GM12864 (cell line): ENCODE measurements at places on chromosomes 6 and 20.

DNA sequence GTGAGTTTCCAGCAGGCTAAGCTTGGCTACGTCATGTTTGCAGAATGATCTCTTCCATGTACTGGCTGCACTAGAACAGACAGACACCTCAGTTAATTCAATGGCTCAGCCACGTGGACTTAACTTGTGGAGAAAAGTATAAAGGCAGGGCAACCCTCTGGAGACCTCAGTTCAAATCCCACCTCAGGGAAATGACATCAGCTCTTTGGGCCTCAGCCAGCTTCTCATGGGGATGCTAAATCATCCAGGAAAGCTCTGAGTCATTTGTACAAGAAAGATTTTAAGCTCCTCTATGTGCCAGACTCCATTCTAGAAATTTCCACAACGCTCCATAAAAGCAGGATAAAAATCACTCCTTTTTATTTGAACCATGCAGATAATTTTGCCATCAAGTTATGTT, 128.5 kb upstream of the SALL4 start:
- DNase-seq, result no peak

- DNase-seq, result no peak
Observed at GRCh38 chr6:33277663-33278391, 904 bp downstream of the B3GALT4 start.

- no peak for DNase-seq
Observed at GRCh38 chr6:37792457-37793033, 27.0 kb upstream of the ZFAND3 start.

GRCh38 chr6:43985329-43985728, 141.9 kb downstream of the MRPL14 start:
- DNase-seq, result no peak

- DNase-seq, result peak; percentile 64
Observed at GRCh38 chr6:2542858-2543218, 207.9 kb downstream of the MYLK4 start.

- DNase-seq, result no peak
Observed at GRCh38 chr6:129954749-129955431, 63.5 kb upstream of the L3MBTL3 start.

DNA sequence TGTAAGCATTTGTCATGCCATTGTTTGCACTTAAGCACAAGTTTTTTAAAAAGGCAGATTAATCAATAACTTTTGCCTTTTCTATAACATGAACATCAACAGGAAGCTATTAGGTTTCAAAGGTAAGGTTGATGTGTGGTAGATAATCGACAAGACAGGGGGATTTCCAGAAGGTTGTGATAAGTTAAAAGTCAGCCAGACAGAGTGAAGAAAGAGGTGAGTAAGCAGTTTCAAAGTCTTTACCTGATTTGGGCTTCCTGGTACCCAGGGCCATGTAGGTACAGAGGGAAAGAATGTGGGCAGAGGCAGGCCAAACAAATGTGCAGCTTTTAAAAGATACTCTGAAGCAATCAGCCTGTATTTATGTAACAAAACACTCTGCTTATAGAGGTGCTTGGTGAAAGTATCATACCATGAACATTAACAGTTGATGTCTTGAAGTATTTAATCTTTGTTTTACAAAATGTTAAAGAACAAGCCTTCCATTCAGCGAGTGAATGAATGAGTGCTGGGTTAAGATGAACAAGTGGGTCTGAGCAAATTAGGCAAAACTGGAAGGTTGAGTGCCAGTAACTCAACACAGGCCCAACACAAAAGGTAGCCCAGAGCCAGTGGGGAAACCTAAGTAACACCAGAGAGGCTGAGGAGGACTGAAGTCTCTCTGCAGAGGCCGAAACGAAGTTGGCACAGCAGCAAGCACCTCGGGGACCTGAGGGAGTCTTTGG, 60.2 kb downstream of the LRRC1 start:
- no peak for DNase-seq

DNA sequence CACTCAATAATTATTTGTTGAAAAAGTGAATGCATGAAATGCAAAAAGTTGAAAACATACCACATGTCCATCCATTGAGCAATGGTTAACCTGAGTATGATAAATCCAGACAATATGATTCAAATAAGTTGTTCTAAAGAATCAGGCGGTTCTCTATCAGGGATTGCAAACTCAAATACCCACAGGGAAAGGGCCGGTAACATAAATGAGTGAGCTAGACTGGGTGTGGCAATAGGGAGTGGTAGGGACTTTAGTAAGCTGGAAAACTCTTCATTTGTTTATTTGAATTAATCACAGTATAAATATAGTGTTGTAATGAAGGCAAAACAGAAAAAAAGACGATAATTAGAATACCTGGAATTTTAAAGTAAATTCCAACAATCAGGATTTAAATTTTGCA, 106.3 kb downstream of the BCAS1 start:
- DNase-seq, result no peak

DNA sequence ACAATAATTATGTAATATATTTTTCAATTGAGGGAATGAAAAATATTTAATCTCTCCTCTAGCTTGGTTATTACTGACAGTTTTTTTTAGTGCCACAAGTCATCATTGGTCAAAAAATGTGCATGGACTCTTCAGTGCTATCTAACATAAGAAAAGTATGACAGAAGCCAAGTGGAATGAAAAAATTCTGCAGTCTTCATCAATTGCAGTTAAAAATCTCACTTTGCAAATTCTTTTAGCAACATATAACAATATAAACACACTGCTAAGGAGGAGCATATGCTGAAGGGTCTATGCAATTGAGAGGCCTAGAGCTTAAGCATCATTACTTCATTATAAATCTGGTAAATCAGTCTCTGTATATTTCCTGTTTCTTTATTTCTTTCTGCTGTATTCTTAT, 175.1 kb downstream of the ARHGAP18 start:
- DNase-seq, result no peak

DNA sequence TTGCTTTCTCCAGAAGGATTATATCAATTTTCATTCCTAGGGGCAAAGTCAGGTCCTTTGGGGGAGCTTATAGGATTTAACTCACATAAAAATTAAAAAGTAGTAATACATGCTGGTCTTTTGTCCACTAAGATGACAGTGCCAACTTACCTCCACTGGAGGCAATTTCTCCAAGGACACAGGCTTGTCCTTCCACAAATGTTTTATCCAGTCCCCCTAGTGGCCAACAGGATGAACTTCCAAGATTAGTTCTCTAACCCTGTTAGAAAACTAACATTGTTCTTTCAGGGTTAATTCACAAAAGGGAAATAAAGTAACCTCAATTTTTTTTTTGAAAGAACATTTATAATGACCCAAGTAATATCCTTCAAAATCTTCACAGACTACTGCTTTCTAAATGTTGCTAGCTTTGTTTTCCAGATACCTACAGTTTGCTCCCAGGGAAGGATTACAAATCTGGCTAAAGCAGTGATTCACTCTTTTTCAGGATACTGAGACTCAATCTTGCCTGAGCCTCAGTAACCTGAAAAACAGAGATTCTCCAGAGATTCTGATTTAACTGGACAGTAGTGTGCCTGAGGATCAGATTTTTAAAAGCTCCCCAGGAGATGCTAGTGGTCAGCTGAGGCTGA, 31.7 kb upstream of the UBR2 start:
- no peak for DNase-seq

GRCh38 chr6:106056746-106057390, 29.3 kb upstream of the PRDM1 start:
- DNase-seq, result no peak

- DNase-seq, result no peak
Observed at GRCh38 chr20:16364320-16364687, 208.9 kb downstream of the KIF16B start.

GRCh38 chr6:40755046-40755681, 168.0 kb upstream of the LRFN2 start:
- DNase-seq, result no peak

DNA sequence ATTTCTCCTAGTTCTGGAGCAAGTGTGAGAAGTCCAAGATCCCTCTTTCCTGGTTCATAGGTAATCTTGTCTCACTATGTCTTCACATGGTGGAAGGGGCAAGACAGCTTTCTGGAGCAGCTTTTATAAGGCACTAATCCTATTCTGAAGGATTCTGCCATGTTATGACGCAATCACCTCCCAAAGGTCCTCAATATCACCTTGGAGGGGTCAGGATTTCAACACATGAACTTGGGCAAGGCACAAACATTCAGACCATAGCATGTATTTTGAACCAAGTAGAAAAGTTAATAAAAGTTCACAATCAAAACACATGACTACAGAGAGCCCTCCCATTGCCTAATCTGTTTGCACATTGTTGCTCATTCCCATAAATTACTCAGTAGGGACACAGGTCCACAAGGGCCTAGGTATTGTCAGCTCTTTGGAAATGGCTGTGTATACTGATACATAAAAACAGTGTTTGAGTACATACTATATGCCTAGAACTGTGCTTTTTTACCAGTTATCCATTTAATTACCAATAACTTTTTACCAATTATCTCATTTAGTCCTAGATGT, 11.3 kb upstream of the TRDN start:
- DNase-seq, result no peak
